Body of pancreas (tissue), 4 donors: ENCODE measurements at places on chromosomes 4 and X. TPM values are rescaled to one million over a fixed set of nuclear protein-coding genes. Genes with fewer than 3 reads are reported as not detected.

GRCh38 chr4:169861593-169861992 lies 103.8 kb upstream of the HPF1 start:
- H3K4me1 ChIP-seq: peaks cover 15% of the 10 kb centered on the region
- no peaks in the 10 kb centered on the region for H3K27me3 ChIP-seq
- H3K36me3 ChIP-seq: no peaks in the 10 kb centered on the region
- DNase-seq: no peak

DNA sequence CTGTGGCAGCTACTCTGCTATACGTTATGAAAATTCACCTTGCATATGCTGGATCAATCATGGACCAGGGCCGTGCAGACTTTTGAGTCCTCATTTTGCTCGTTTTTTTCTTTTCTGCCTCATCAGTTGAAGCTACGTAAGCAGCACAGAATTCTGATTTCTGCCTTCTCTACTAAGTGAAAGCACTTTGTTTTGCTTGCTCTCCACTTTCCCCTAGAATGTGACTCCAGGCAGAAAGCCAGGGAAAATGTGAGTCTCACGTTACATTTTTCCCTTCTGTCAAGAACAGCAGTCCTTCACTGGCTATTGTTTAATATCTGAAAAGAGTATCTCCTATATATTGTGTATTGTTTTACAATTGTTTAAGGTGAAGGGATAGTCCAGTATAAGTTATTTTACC lies 1840.1 kb downstream of the PCDH7 start:
- H3K27ac ChIP-seq: no peak overlapping the region
- no peaks in the 10 kb centered on the region for H3K36me3 ChIP-seq
- DNase-seq: no peak
- H3K4me3 ChIP-seq: no peak overlapping the region
- H3K27me3 ChIP-seq: no peaks in the 10 kb centered on the region

DNA sequence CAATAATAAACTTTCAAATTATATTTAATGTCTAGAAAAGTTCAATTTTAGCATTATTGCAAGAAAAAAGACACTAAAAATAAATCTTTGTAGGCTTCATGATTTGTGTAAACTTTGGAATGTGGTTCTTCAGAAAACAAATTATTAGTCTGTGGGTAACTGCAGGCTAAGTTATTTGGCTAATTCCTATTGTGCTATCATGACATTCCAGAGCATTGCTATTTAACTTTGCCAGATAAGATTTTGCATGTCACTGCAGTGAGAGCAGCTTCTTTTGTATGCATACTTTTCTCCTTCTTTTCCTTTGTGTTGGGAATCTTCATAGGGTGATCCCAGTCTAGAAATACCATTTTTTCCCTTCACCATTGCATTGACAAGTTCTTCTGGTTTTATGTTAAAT lies 130.0 kb downstream of the AWAT2 start:
- H3K36me3 ChIP-seq: no peaks in the 10 kb centered on the region
- H3K4me3 ChIP-seq: no peak overlapping the region
- H3K27ac ChIP-seq: no peak overlapping the region
- no peak for DNase-seq
- H3K4me1 ChIP-seq: no peaks in the 10 kb centered on the region

- H3K27me3 ChIP-seq: no peaks in the 10 kb centered on the region
- no peak for DNase-seq
- H3K4me1 ChIP-seq: no peaks in the 10 kb centered on the region
- H3K4me3 ChIP-seq: no peak overlapping the region
These were observed 91.4 kb downstream of the HEPH start for GRCh38 chrX:66255359-66255967.

GRCh38 chr4:128707864-128708263 lies 101.6 kb upstream of the JADE1 start:
- peak overlapping the region; percentile 76 for H3K27ac ChIP-seq
- peak; percentile 49 for DNase-seq
- no peaks in the 10 kb centered on the region for H3K36me3 ChIP-seq
- no peak overlapping the region for H3K4me3 ChIP-seq

- DNase-seq: peak; percentile 76
- no peak overlapping the region for H3K27ac ChIP-seq
- no peaks in the 10 kb centered on the region for H3K27me3 ChIP-seq
- no peak overlapping the region for H3K4me3 ChIP-seq
- no peaks in the 10 kb centered on the region for H3K4me1 ChIP-seq
These were observed 25.8 kb downstream of the ADRA2C start for GRCh38 chr4:3791910-3792542.

GRCh38 chrX:153703036-153703370 lies 15.3 kb downstream of the SLC6A8 start:
- no peak overlapping the region for H3K4me3 ChIP-seq
- peak; percentile 81 for DNase-seq
- no peaks in the 10 kb centered on the region for H3K36me3 ChIP-seq
- no peaks in the 10 kb centered on the region for H3K27me3 ChIP-seq
- H3K4me1 ChIP-seq: peaks cover 9% of the 10 kb centered on the region

DNA sequence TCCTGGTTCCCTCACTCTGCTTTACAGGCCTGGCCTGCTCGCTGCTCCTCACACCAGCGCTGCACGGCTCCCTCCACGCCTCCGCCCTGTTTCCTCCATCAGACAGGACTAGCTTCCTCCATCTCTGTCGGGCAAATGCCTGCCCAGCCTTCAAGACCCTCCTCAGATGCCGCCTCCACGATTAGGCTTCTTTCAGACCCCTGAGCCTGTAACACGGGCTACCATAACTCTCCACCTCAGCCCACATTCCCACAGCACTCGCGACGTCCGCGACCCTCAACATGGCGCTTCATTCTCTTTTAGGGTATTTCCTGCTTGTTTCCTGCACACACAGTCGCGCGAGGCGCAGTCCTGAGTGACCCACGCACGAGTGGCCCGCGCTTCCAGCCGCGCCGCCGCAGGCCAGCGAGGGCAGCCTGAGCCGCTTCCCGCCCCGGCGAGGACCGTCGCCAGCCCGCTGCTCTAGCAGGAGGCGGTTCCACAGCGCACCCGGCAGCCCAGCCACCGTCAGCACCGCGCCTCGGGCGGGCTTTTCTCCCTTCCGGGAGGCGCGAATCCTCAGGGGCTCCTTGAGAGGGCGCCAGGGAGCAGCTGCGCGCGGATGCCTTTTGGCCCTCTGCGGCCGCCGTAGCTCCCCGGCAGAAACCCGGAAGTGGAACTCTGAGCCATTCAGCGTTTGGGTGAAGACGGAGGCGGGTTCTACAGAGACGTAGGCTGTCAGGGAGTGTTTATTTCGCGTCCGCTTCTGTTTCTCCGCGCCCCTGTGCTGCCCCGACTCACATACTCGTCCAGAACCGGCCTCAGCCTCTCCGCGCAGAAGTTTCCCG lies at the start of gene FRG1:
FRG1 (plus strand) TSS at position 695 of the 827 bp plus-strand sequence. CDS start 138 bp downstream, outside the sequence.
- peak within 1 kb of the TSS; percentile 90 for H3K4me3 ChIP-seq
- peak; percentile 95 for DNase-seq
- no peaks in the 10 kb centered on the region for H3K36me3 ChIP-seq
- peak within 1 kb of the TSS; percentile 73 for H3K27ac ChIP-seq
- H3K4me1 ChIP-seq: peaks cover 33% of the 10 kb centered on the region
- H3K27me3 ChIP-seq: no peaks in the 10 kb centered on the region

DNA sequence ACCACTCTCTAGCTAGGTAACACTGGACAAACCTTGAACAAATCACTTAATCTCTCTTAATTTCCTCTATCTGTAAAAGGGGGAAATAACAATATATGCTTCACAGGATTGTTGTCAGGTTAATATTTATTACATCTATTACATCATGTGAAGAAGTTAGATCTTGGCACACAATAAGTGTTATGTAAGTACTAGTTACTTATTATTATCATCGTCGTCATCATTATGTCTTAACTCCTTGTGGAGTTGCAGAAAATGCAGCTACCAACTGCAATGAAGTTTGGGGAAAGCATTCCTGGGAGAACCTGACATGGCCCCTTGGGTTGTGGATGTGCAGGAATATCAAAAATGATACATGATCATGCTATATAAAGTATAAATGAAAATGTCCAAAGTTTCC lies 4.8 kb upstream of the JCHAIN start:
- no peak for DNase-seq
- H3K4me3 ChIP-seq: no peak overlapping the region
- no peaks in the 10 kb centered on the region for H3K36me3 ChIP-seq

RAB40AL gene
- 1.3 TPM for total RNA-seq

FRMPD3 gene
- 0.26 TPM for total RNA-seq

XAGE1B gene
- total RNA-seq: not detected

COX7B gene
- 150 TPM for total RNA-seq

PLP2 gene
- 30.1 TPM for total RNA-seq
